ENCODE measurements at places on chromosomes 3 and 15.

- peak; percentile 17 for DNase-seq
Measured at GRCh38 chr15:23467110-23467600, 20.1 kb upstream of the GOLGA6L2 start.

GRCh38 chr3:75101329-75102147 is 487.1 kb upstream of the CNTN3 start:
- no peak for DNase-seq

- DNase-seq = no peak
Measured at GRCh38 chr3:125428216-125428830, 53.2 kb upstream of the ZNF148 start.

- no peak for DNase-seq
Measured at GRCh38 chr3:183508821-183509220, 46.7 kb downstream of the KLHL6 start.

DNA sequence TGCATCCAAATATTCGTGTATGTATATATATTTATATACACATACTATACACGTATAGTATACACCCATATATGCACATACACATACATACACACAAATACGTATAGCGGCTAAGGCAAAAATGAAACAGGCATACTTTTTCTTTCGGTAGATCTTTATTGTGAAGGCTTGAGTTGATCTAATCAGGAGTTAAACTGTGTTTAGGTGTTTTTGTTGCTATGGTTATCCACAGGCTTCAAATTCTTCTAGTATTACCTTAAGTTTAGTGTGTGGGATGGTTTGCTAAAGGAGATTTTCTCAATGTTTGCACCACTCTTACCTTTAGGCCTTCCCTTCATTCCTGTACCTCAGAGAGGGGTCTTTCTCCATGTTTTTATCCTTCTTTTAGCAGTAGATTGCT is 28.2 kb downstream of the ZNF662 start:
- DNase-seq = no peak

All from HT1080 (cell line).